Lower leg skin (tissue), 4 donors: ENCODE measurements at places on chromosomes 1 and 21.
A peak's percentile ranks its signal among the peaks of the same experiment; 100 is the strongest.

DNA sequence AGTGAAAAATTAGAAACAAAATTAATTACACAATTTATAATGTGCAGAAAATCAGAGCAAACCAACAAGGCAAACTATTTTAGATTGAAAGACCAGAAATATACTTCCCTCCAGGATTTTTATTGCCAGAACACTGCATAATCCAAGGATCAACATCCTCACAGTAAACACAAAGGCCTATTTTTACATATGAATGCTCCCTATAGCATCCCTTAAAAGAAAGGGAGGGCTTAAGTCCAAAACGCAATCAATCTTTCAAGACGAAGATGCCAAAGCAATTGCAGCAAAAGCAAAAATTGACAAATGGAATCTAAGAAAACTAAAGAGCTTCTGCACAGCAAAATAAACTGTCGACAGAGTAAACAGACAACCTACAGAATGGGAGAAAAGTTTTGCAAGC is 18.6 kb upstream of the CHIA start:
- no peak for DNase-seq

- no peak for DNase-seq
Measured at GRCh38 chr21:29991624-29992023, 51.8 kb upstream of the GRIK1 start.

GRCh38 chr1:216616425-216616824 is 106.8 kb downstream of the ESRRG start:
- DNase-seq = no peak

GRCh38 chr1:101905283-101905835 is 91.4 kb downstream of the OLFM3 start:
- DNase-seq = no peak

- DNase-seq = no peak
Measured at GRCh38 chr1:227790034-227790400, 25.5 kb upstream of the PRSS38 start.

DNA sequence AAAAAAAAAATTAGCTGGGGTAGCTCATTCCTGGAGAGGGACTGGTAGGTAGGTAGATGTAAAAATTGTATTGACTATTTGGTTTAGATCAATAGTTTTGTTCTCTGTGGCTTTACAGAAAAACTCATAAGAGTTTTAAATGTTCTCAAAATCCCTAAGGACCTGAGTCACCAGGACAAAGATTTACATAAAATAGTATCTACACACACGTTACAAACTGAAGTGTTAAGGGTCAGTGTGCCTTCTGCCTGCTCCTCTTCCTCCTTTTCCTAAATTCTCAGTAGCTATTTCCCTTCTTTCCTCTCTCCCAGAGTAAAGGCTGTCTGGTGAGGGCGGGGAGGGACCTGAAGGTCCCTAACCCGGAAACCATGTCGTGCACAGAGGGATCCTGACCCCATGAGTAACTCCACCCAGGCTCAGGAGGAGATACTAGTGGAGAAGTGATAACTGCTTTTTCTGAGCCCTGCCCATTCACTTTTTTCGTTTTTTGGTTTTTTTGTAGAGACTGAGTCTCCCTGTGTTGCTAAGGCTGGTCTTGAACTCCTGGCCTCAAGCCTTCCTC is 8.1 kb downstream of the PLEKHM2 start:
- no peak for DNase-seq

- peak; percentile 60 for DNase-seq
Measured at GRCh38 chr1:225877580-225877979, 4.6 kb downstream of the TMEM63A start.

- no peak for DNase-seq
Measured at GRCh38 chr1:196063294-196063693, 544.9 kb downstream of the KCNT2 start.

- DNase-seq = no peak
Measured at GRCh38 chr1:192435704-192436103, 118.9 kb downstream of the RGS21 start.

DNA sequence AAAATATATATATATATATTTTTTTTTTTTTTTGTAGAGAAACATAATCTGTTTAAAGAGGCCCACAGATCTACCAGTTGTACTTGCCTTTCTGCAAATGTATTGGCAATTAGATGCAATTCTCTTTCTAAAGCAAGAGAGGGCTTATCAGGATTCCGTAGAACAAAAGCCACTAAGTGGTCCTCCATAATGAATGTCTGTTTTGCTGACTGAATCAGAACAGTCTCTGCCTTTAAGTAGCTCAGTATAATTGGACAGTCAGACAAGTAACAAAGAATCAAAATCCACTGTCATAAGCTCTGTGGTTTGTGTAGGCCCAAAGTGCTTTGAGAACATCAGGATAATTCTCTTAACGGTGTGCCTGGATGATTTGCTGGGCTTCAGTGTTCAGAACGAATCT is 17.3 kb downstream of the SARS1 start:
- DNase-seq = no peak

DNA sequence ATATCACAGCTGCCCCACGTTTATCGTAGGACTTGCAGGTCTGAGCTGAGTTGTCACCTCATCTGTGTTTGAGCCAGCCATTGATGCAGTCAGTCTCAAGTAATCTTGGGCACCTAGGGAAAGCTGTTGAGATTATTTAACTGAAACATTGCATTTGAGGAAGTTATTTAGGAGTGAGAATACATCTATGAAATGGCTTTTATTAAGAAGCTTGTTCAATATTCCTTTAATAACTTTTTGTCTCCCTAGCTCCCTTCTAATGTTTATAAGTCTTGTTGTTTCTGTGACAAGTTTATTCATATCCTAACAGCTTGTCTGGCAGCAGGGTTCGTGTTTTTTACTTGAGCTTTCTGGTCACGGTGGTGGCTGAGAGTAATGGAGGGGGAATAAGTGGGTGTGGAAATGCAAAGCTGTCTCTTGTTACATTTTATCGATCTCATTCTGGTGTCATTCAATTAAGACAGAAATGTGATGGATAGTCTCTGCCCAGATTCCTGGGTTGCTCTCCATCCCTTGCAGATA is 555.9 kb downstream of the USP25 start:
- DNase-seq = no peak

DNA sequence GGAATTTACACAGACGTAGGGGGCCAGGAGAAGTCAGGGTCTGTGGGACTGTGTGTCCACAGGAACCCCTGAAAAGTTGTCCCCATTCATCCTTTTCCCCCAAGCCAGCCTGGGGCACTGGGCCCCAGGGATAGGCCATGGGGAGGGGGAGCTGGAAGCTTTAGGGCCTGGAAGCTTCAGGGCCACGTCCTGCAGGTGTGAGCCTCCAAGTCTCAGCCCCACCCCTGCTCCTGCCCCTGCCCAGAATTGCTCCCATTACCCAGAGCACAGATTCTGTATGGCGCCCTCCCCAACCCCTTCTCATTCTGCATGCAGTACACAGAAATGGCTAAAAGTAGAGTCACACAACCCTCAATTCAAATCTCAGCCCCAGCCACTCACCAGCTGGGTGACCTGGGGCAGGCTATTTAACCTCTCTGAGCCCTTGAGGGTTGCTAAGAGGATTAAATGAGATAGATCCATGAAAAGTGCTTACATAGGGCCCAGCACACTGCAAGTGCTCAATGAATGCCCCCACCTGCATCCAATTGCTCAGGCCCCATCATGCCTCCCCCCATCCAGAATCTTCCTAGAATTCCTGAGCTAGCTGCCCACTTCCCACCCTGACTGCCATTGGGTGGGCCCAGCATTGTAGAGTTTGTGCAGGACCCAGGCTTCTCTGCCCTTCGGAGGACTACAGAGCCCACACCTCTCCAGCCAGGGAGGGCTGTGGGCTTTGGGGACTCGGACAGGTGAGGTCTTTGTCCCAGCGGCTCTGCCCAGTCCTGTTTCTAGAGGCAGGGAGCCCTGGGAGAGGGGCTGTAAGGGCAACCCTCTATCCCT is 6.5 kb downstream of the RAP1GAP start:
- DNase-seq = no peak

DNA sequence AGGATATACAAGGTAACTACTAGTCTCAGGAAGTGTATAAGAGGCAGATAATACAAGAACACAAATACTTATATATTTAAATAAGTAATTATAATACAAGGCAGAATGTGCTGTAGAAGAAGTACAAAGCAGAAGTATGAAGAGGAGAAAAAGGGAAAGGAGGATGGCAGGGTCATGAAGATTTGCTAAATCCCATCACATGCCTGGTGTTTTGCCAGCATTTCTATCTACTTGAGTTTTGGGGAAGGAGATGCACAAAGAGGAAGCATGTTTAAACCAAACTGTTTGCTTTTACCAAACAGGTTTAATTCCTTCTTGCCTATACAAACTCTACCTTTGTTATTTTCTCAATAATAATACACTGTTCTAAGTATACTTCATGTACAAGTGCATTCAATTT is 60.9 kb upstream of the PODN start:
- DNase-seq = peak; percentile 26

GRCh38 chr21:38768471-38769063 is 37.2 kb upstream of the ETS2 start:
- peak; percentile 74 for DNase-seq

- peak; percentile 73 for DNase-seq
Measured at GRCh38 chr1:45393718-45394302, 53.6 kb upstream of the MUTYH start.

DNA sequence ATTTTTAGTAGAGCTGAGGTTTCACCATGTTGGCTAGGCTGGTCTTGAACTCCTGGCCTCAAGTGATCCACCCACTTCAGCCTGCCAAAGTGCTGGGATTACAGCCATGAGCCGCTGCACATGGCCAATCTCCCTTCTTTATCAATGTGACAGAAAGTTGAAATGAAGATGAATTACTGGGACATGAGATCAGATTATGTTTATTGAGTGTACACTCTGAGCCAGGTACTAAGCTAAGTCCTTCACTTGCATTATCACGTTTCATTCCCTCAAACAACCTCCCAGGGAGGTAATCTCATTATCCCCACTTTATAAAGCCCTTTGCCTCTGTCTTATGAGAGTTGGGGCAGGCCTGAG is 6.3 kb upstream of the CHI3L2 start:
- DNase-seq = no peak

DNA sequence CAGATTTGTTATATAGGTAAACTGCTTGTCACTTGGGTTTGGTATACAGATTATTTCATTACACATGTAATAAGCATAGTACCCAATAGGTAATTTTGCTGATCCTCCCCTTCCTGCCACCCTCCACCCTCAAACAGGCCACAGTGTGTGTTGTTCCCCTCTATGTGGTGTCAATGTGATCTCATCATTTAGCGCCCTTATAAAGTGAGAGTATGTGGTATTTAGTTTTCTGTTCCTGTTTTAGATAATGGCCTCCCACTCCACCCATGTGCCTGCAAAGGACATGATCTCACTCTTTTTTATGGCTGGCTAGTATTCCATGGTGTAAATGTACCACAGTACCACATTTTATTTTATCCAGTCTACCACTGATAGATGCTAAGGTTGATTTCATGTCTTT is 522.1 kb upstream of the LRRC7 start:
- DNase-seq = no peak

GRCh38 chr21:44706026-44706705 is 5.2 kb downstream of the TSPEAR start:
- no peak for DNase-seq

DNA sequence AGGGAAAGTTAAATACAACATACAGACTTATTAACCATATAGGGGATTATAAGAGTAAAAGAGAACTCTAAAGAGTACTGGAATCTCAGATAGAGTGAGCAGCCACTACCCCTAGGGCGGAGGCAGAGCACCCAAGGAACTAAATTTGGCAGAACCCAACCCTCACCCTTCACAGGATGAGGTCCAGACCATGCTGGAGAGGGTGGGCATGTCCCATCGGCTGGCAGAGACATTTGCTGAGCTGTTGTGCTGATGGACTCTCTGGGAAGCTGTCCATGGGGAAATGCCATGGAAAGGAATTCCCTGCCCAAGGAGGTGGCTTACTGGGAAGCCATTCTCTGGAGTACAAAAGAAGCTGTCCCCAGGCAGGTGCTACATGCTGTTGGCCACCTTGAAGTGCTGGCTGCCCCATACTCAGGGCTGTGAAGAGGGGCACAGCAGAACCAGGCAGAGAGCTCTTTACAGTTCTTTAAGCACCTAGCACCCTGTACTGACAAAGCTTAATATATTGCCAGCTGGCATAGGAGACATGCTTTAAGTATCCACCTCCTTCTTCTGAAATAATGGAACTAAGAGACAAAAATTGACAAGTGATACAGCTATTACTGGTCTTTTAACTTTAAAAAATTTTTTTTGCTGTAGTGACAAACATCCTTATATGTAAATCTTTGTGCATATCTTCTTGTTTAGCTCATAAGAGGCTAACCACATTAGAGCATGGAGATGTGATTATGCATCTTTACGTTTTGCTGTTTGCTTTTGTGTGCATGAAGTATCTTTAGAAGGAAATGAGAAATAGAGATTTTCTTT is 29.6 kb downstream of the TSNAX start:
- DNase-seq = no peak

DNA sequence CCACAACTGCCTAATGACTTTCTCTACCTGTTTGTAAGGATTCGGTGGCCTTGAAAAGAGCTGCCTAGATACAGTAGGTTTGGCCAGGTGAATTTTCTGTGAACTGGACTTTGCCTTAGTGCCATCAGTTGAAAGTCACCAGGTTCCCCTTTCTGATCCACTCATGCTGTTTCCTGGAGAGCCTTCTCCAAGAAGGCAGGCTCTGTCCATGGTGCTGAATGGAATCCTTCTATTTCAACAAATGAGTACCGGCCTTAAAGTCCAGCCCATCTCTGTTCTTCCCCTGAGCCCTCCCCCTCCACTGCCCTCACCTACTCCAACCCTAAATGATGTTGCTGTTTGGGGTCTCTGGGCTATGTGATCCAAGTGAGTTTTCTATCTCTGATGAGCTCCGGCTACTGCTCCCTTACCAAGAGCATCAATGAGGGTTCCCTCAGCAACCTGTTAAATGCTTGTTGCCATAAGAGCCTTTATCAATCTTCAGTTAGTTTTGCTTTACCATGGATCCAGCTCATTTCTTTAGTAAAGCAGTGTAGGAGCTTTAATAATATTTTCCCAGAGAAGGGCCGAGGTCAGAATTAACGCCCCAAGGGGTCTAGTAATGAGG is 500.4 kb downstream of the PTPRU start:
- DNase-seq = peak; percentile 17

- no peak for DNase-seq
Measured at GRCh38 chr1:231962636-231963035, 336.0 kb downstream of the DISC1 start.

DNA sequence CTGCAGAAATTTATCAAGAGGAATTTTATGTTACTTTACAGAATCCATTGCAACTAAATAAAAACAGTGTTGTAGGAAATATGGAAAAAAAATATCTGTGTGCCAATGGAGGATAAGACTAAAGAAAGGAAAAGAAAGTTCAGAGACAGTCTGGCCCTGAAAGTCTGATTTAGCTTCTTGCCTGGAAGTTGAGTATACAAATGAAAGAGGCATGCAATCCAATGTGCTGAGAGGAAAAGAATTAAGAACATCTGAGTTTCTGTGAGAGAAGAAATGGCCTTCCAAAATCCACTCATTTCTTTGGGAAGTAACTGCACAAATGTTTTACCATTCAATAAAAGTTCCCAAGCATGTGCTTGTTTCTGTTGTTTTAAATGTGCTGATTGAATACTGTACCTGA is 65.1 kb downstream of the LHX9 start:
- DNase-seq = no peak

DNA sequence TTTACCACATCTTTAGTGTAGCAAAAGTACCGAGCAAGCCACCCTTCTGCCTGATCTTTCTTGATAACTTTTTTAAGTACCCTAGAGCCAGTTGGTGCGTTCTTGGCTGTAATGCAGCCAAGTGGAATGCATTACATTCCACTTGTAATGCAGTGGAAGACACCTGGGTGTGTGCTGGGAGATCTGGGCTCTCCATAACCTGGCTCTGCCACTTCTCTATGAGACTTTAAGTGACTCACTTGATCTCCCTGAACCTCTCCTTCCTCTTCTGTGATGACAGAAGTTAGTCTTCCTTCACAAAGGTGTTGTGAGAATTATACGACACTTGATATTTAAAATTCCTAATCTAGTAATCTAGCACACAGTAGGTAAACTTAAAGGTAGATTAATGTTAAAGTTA is 35.3 kb upstream of the NFIA start:
- DNase-seq = no peak
